ENCODE measurements at places on chromosomes 13 and 19.

DNA sequence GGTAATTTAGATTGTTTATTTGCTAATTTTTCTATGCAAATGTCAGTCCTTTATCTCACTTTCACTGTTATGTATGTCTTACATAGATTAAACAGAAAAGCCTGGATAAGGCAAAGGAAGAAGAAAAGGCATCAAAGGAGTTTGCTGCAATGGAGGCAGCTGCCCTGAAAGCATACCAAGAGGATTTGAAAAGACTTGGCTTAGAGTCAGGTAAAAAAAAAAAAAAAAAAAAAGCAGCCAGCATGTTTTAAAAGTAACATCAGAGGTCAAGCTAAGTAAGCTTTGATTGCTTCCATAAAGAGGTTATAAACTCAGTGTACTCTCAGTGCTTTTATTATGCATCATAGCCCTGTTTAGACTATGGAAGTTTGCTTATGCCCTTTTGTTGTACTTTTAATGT, 3.8 kb downstream of the WBP4 start:
- DNase-seq, result no peak

DNA sequence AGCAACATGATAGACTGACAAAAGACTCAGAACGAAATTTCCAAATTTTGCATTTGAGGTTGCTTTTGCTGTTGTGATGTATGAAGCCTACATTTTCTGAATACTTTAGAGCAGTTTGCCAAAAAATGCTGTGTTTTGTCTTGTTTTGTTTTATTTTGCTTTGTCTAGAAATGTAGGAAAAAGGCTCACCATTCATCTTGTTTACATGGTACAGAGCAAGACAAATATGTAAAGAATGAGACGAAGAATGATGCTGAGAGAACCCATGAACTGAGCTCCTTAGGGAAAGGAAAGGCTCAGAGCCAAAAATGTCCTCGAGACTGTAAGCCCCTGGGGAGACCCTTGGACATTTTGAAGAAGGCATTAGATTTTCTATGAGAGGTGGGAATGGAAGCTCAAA, 6.8 kb upstream of the SPART start:
- DNase-seq, result no peak

- no peak for DNase-seq
Measured at GRCh38 chr19:49398001-49398615, 10.1 kb downstream of the KASH5 start.

GRCh38 chr19:16338470-16339360, 14.1 kb downstream of the KLF2 start:
- no peak for DNase-seq

DNA sequence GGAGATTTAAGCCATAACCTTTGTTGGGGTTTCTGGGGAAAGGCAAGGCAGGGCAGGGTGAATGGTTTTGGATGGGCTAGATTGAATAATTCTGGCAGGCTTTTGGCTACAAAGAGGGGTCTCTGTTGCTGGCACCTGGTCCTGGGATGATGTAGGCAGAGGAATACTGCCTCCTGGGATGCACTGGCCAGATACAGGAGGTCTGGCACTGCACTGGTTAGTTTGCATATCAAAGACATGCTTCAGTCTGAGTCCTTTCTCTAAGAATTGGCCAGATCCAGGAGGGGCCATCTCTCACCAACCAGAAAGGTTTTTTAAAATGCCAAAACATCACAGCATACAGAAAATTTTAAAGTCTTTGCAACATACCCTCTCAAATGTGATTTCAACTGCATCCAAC, 8.0 kb upstream of the MEDAG start:
- DNase-seq, result no peak

- DNase-seq, result peak; percentile 5
Measured at GRCh38 chr13:109569958-109570711, 216.2 kb downstream of the IRS2 start.

GRCh38 chr13:77345150-77345780, 18.4 kb upstream of the MYCBP2 start:
- DNase-seq, result no peak

DNA sequence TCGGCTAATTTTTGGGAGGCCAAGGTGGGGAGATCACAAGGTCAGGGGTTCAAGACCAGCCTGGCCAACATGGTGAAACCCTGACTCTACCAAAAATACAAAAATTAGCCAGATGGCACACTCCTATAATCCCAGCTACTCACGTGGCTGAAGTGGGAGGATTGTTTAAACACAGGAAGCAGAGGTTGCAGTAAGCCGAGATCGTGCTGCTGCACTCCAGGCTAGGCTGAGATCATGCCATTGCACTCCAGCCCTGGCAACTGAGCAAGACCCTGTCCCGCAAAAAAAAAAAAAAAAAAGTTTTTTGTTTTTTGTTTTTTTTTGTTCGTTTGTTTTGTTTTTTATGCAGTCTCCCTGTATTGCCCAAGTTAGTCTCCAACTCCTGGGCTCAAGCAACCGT, 21.2 kb downstream of the MAST1 start:
- no peak for DNase-seq

All from activated T-cell treated with anti-CD3 and anti-CD28 coated beads for 1 hour (primary cell).